Stimulated activated CD8-positive, alpha-beta memory T cell treated with anti-CD3 and anti-CD28 coated beads, Interleukin-2, amount 100 ng/mL, for 1 hour (primary cell): ENCODE measurements at places on chromosomes 5 and 9.

DNA sequence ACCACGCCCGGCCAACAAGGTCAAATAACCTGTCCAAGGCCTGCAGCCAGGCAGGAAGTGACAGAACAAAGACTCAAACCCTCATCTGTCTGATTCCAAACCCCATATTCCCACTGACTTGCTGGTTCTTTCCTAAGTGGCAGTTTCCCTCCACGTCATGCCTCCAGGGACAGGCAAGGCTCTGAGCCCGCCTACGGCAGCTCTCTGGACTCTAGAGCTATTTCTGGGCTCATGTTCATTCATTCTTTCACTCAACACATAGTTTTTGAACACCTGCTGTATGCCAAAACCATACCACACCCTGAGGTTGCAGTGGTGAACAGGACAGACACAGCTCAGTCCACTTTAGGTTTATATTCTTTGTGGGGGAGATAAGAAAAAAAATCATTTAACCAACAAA lies 5.2 kb upstream of the FBP1 start:
- DNase-seq = no peak

DNA sequence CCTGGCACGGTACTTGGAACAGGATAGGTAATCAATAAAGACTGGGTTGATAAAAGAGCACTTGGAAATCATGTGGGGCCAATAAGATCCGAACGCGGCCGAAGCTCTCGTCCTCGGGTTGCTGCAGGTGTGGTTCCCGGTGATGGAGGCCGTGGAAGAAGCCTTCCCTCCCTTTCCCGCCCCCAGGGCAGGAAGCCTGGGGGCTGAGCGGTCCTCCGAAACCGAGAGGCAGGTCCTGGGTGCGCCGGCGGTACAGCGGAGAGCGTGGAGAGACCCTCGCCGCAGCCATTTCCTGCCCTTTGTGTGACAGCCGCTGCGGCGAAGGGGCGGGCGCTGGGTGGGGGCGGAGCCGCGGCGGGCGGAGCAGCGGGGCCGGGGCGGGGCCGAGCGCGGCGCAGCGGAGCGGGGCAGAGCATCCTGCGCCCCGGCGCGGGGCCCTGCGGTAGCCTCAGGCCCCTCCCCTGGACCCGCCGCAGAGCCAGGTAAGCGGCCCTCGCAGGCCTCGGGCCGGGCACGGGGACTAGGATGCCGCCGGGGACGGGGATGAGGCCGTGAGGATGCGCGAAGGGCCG lies at the start of gene CYFIP2:
Gene CYFIP2 (plus strand): TSS at position 410 of the 572 bp plus-strand sequence. CDS start 19,239 bp downstream, outside the sequence.
- peak; percentile 68 for DNase-seq

- DNase-seq = no peak
Observed at GRCh38 chr5:134539732-134540131, 14.3 kb downstream of the JADE2 start.

DNA sequence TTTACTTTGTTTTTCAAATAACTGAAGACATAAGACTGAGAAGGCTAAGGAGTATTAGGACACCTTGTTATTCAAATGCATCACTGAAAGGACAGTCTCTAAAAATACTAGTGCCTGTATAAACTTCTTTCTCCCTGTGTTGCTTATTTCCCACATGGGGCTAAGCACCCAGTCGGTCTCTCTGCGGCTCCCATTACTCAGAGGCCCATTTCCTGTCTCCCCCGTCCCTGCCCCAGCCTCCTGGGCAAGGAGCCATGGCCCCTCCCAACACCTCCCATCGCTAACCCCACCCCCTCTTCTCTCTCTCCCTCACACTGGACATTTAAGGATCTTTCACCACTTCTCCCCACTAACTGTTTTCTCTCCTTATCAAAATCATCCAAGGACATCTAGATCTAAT lies 81.9 kb downstream of the EBF1 start:
- DNase-seq = no peak

- DNase-seq = no peak
Observed at GRCh38 chr9:15423231-15423985, 732 bp downstream of the SNAPC3 start.

DNA sequence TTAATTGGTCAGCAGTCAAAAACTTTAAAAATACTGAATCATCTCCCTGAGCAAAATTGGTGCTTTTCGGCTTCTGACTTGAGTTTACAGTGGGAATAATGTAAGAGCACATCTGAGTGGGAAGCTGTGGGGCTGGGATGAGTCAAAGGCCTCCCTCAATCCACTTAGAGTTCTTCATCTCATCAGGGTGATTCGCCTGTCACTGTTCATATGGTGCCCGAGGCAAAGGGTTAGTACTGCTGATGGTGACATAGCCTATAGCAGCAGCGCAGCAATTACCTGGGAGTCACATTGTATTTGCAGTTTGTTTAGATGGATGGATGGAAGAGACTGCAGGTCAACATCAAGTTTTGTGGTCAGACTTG lies 113.8 kb upstream of the ZNF608 start:
- no peak for DNase-seq

DNA sequence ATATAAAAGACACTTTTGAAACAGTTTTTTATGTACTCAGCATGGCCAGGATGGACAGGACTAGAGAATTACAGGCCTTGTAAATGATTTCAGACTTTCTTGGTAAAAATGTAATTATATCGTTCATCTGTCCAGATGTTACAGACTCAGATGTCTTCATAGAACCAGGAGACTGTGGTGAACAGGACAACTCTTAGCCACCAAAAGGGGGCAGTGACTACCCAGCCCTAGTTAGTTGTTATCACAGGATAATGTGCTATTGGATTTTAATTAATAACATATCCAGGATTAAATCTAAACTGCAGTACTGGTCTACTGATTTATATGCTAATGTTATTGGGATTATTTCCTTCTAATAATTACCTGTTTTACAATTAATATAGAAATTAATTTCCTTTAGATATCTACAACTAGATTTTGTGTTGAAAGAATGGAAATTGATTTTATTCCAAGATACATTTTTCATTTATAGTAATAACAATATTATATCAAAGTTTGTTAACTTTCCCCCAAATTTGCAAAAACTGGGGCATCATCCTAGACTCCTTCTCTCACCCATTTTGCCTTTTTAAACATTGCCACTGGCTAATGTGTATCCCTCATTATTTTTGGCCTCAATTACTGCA lies 99.4 kb downstream of the MTREX start:
- DNase-seq = no peak

DNA sequence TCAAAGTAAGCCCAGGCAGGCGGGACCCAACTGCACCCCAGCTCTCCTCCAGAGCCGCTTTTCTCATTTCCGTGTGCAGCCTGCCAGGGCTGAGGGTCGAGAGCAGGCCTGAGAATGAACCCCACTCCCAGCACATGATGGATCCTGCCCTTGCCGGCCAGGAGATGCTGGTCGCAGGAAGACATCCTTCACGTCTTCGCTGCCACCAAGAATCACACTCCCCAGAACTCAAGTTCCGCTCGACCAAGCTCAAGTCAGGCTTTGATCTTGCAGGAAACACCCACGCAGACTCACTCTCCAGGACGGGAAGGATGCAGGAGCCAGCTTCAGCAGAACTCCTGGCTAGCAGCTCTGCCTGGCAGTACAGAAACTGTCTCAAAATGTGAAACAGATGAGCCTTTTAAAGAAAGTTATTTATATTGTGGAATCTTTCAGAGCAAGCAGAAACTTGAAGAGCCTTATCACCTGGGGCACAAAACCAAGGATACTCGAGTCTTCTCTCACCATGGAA lies 102.4 kb downstream of the ROR2 start:
- DNase-seq = no peak

GRCh38 chr9:113940077-113940476 lies 64.0 kb downstream of the ZNF618 start:
- DNase-seq = no peak

- DNase-seq = no peak
Observed at GRCh38 chr9:37036371-37036775, 2.3 kb upstream of the PAX5 start.

DNA sequence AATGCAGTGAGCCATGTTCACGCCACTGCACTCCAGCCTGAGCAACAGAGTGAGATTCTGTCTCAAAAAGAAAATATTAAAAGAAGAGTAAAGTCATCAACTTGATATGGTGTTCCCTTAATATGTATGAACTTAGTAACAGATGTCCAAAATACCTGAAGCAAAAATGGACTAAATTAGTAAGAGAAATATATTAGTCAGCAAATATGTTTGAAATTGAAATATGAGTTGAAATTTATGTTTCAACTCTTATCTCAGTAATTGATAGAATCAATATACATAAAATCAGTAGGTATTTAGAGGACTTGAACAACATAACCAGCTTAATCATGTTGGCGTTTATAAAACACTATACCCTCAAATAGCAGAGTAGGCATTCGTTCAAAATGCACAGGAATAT lies 668.5 kb downstream of the ISL1 start:
- DNase-seq = no peak

DNA sequence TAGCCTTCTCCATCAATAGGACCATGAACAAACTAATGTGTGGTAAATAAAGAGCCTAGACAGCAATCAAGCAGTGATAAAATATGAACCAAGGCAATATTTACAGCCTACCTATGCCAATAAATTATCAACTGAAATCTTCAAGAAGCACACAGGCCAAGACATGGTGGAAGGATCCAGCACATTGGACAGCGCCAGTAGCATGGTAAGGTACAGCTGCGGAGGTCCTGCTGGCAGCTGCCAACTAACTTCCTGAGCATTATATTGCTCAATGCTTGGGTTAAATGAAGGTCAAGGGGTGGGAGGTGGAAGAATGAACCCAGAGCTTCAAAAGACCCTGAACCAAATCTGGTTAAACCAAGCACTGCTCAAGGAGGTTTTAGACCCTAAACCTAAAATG lies 16.5 kb upstream of the SPDL1 start:
- no peak for DNase-seq

GRCh38 chr5:142499591-142500226 lies 174.9 kb upstream of the SPRY4 start:
- no peak for DNase-seq
